ENCODE measurements at places on chromosomes 1 and 21. TPM values are rescaled to one million over a fixed set of nuclear protein-coding genes. Genes with fewer than 3 reads are reported as not detected.

Gene SRM
- 73.7 TPM for polyA plus RNA-seq

Gene DNAJB4
- polyA plus RNA-seq, result 92.1 TPM

DNA sequence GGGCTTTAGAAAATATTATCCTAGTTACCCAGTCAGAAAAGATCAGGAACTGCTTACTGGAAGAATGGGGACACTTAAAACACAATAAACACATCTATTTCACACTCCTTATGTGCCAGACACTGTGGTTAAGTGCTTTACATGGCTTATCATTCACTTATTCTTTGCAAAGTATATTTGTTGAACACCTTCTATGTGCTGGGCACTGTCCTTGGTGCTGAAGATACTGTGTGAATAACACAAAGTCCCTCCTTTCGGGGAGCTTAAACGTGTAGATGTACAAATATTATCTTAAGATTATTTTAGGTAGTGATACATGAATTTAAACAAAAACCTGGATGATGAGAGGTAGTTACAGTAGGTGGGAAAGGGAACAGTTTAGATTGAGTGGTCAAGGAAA is 169.3 kb downstream of the ST6GALNAC5 start:
- peak; percentile 8 for DNase-seq

DNA sequence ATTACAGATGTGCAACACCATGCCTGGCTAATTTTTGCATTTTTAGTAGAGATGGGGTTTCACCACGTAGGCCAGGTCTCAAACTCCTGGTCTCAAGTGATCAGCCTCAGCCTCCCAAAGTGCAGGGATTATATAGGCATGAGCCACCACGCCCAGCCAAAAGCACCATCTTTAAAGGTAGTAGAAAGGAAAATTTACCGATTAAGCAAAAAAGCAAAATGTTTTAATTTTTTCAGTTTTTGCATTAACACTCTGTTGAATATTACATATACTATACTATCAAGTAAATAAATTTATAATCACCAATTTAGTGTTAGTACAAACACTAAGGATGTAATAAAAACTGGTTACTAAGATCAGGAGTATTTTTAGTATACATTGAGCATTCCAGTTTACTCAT is 20.6 kb downstream of the RC3H1 start:
- no peak for DNase-seq

- no peak for DNase-seq
Observed at GRCh38 chr1:15283526-15283925, 36.5 kb downstream of the FHAD1 start.

Gene CFHR5
- polyA plus RNA-seq, result not detected

DNA sequence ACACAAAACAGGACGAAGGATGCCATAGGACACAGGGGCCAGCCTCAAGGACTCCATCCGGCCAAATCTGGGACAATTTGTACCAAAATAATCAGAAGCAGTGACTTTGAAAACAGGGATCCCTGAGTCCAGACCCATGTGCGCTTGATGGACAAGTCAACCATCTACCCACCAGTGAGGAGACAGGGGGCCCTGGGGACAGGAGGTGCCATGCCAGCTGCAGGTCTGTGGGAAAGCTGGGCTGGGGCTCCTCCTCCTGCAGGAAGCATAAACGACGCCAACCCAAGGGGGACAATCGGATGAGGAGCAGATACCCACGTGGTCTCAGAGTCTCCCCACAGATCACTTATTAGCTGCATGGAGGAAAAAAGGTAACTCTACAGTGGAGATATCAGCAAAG is 50.6 kb downstream of the NPHP4 start:
- no peak for DNase-seq

DNA sequence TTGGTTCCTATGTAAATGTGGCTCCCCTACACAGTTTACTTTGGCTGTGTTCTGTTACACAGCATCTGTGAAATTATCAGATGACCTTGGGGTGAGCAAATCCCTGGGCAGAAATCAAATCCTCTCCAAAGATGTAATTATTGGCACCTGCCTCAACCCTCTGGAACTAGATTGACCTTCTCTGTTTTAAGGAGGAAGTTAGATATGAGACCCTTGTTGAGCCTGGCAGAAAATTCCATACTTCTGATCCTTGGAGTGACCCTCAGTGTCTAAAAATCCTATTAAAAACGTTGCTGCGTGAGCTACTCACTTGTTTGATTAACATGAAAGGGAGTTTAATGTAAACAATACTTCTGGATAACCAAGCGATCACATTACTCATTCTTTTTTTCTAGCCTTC is 122.0 kb downstream of the CLIC6 start:
- no peak for DNase-seq

DNA sequence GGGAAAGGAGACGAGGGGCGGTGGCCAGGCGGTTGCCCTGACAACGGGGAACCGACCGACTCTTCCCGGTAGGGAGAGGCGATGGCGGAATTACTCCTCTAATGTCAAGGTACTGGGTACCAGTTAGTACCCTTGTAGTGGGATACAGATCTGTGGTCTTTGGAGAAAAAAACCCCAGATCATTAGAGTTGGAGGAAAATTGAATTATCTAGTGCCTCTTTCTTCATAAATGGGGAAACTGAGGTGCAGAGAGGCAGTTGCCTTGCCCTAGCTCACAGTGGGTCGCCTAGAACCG is 545 bp upstream of the PEF1 start:
- DNase-seq, result no peak

DNA sequence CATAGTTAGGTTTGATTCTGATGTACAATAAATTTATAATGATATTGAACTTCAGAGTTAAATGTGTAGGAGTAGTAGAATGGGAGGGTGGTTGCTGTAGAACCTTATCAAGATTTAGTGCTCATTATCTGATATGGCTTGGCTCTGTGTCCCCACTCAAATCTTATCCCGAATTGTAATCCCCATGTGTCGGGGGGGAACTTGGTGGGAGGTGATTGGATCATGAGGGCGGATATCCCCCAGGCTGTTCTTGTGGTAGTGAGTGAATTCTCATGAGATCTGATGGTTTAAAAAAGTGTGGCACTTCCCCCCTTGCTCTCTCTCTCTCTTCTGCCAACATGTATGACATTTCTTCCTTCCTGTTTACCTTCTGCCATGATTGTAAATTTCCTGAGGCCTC is 265.5 kb downstream of the GRIK1 start:
- no peak for DNase-seq

GRCh38 chr1:17075470-17076255 is 21.8 kb upstream of the SDHB start:
- DNase-seq, result no peak

Gene LRP8
- 3.5 TPM for polyA plus RNA-seq

GRCh38 chr21:21622460-21623234 is 624.4 kb downstream of the NCAM2 start:
- no peak for DNase-seq

GRCh38 chr1:220797044-220797443 is 10.3 kb downstream of the MTARC1 start:
- no peak for DNase-seq

GRCh38 chr1:5110508-5110907 is 456.1 kb downstream of the AJAP1 start:
- DNase-seq, result no peak

Gene PGLYRP4
- not detected for polyA plus RNA-seq

GRCh38 chr1:159980076-159980475 is 26.0 kb upstream of the SLAMF9 start:
- DNase-seq, result no peak
